Myocyte (in vitro differentiated cells): ENCODE measurements at places on chromosomes 7 and 10. TPM values are rescaled to one million over a fixed set of nuclear protein-coding genes. Genes with fewer than 3 reads are reported as not detected.
A peak's percentile ranks its signal among the peaks of the same experiment; 100 is the strongest.

ITIH2 gene
- total RNA-seq = not detected in 2 replicates

PKD2L1 gene
- total RNA-seq = 0.13 TPM in 1 of 2 replicates, not detected in the other

KLF14 gene
- not detected in 2 replicates for total RNA-seq

CPA1 gene
- 1.3 and 6.5 TPM in 2 replicates for total RNA-seq

NCF1 gene
- not detected in 2 replicates for total RNA-seq

AFAP1L2 gene
- 0.45 and 4.8 TPM in 2 replicates for total RNA-seq

CALHM1 gene
- total RNA-seq = 0.31 TPM in 1 of 2 replicates, not detected in the other

FAM25G gene
- total RNA-seq = not detected in 2 replicates

HECW1 gene
- total RNA-seq = not detected in 2 replicates

BLOC1S2 gene
- 70.5 TPM in 2 replicates for total RNA-seq

CUZD1 gene
- total RNA-seq = 16.7 and 40.3 TPM in 2 replicates

MEIG1 gene
- not detected in 2 replicates for total RNA-seq

DNA sequence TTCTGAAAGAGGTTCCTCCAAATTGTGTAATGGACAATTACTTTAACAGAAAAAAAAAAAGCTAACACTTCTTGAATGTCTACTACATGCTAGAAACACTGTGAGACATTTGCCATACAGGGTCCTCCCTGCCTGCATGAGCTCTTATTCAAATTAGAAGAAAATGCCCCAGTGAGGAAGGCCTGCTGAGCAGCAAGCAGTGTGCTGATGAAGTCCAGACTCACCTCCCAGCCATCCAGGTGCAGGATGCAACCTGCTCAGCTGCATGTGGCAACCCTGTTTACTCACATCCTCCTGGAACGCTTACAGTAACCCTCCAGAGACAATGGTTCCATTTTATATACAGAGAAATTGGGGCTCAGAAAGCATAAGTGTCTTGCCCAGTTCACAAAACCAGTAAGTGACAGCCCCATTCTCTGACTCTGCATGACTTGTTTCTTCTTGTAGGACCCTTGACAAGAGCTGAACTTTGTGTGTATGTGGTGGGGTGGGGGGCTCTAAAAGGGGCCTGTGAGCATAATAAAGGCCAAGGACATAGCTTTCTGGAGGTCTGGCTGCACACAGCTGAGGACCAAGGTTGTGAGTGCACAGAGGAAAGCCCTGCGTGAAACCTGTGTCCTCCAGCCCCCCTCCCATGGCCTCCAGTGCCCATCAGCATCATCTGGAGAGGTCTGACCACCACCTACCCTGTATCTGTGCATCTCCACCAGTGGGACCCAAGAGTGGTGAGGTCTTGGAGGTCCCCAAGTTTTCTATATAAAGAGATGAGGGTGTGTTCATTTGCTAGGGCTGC lies 387.8 kb downstream of the GRID1 start:
- DNase-seq = no peak

- DNase-seq = no peak
These were observed 161.3 kb downstream of the TPK1 start for GRCh38 chr7:144674550-144674949.

DNA sequence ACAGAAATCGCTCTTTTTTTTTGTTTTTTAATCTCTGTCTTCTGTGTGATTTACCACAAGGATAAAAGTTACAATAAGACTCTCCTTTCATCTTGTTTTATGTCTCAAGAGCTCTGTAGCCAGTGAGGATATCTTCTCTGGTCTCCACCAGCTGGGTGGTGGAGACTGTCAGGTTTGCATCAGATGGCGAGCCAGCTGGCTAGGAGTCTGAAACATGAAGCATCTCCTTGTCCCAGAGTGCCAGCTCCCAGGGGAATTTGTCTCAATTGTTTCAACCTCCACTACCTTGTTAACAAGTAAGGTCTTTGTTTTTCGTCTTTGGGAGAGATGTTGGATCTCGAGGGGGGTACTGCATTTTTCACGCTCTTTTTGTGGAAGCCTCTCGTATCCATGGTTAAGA lies 47.3 kb downstream of the FRMPD2 start:
- peak; percentile 7 for DNase-seq

GRCh38 chr7:30310674-30311362 lies 26.4 kb downstream of the ZNRF2 start:
- no peak for DNase-seq

DNA sequence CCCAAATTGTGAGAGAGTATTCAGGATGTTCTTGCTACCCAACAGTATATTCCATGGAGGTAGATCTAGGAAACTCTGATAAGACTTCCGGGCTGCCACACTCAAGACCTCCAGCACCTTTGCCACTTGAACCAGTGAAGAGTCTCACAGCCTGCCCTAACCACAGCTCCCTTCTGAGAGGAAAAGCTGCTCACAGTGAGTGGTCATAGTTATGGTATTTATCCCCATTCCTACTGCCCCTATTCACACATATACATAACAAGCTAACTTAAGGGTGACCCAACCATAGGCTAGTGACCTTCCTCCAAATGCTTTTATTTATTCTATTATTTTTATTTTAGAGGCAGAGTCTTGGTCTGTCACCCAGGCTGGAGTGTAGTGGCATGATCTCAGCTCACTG lies 156.3 kb downstream of the PTEN start:
- no peak for DNase-seq

DNA sequence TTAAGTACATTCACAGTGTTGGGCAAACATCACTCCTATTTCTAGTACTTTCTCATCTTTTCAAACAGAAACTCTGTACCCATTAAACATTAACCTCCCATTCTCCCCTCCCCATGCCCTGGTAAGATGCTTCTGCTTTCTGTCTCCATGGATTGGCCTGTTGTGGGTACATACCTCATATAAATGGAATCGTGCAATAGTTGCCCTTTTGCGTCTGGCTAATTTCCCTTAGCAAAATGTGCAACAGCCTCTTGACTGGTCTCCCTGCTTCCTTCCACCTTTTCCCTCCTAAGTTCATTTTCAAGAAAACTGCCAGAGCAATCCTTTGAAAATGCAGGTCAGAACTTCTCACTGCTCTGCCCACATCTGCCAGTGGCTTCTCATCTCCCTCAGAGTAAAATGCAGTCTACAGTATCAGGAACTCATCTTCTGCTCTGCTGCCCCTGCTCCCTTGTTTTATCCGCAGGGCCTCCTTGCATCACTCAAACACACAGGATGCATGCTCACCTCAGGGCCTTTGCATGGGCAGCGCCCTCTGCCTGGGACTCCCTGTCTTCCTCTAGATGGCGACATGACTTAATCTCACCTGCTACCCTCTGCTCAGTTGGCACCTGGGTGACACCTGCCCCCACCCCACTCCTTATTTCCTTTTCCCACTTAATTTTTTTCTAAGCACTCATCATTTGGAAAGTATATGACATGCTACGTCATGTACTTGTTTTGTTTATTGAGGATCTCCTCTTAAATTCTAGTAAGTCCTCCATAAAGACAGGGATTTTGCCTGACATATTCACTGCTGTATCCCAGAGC lies 44.3 kb upstream of the ECHDC3 start:
- no peak for DNase-seq

GRCh38 chr10:88553116-88553752 lies 29.9 kb downstream of the RNLS start:
- DNase-seq = peak; percentile 84

DNA sequence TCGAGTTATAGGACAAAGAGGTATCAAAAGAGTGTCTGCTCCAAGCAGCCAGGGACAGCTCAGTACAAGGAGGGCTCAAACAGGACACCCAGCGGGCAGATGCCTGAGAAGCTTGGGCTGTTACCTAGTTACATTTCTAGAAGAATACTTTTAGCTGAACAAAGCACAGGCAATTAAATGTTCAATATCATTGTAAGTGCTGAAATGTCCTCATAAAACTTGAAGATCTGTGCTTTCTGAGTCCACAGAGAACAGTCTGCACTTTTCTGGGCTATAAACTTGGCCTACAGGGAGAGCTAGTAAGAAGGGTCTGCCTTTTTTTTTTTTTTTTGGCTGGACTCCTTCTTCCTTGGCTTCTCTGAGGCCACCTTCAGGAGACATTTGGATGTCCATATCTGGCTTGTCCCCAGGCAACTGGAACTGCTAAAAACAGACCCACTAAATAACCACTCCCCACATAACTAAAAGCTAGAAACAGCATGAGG lies 123.2 kb downstream of the SLC16A9 start:
- DNase-seq = peak; percentile 19

GRCh38 chr7:38186593-38187314 lies 8.7 kb downstream of the STARD3NL start:
- peak; percentile 80 for DNase-seq

DNA sequence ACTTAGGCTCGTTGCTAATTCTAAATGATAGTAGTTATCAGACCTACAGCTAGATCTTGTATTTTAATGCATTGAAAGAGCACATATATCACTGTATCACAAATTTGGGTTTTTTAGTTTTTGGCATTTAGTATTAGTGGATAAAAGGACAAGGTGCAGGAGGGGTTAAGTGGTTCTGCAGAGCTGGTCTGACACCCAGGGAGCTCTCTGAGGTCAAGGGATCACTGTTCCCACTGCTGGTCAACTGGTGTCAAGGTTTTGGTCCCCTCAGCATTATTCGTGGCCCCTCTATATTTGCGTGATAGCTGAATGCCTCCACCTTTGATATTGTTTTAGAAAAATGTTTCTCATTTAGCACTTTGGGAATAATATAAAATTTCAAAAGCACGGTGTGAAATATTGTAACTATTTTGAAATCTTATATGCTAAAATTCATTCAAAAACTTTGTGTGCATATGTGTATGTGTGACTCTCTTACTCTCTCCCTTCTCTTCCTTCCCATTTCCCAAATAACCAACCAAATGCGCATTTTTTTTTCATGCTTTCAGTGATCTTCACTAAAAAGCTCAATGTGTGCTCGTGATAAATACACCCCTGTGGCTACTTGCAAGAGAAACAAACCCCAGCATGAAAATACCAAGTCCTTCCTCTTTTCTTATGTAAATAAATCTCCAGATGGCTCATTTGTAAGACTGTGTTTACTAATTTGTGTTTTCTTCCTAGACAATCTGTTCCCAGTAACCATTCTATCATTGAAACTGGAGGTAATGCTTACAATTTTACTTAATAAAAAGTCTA lies 309.2 kb downstream of the FGFR2 start:
- no peak for DNase-seq

DNA sequence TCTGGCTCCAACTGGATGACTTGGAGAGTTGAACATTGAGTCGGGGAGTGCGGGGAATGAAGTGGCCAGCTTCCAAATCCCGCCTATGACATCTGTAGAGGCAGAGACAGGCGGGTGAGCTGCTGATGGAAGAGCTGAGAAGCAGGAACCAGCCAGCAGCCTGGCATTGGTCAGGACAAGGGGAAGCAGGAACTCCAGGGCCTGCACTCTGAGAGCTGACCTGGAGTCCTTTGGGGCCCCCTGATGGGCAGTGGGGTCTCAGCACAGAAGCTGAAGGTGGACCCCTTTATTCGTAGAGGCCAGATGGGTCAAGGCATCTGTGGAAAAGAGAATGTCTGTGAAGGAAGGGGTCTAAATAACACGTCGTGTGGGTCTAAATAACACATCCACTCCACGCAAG lies 57.0 kb downstream of the SEC61G start:
- no peak for DNase-seq

DNA sequence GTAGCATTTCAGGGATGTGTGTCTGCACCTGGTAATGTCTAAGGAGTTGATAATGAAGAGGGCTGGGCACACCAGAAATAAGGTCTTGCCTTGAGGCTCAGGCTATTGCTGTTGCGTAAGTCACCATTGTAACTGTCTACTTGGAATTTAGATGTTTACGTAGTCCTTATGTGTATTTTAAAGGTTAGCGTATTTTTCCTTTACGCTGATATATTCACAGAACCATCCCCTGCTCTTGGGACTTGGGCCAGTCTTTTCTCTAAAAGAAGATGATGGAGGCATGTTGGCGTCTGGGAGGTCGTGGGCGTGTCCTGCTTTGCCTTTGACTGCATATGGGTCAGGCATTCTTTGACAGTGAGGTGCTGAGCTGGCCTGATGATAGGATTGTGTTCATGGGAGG lies 14.7 kb downstream of the WDR37 start:
- no peak for DNase-seq

DNA sequence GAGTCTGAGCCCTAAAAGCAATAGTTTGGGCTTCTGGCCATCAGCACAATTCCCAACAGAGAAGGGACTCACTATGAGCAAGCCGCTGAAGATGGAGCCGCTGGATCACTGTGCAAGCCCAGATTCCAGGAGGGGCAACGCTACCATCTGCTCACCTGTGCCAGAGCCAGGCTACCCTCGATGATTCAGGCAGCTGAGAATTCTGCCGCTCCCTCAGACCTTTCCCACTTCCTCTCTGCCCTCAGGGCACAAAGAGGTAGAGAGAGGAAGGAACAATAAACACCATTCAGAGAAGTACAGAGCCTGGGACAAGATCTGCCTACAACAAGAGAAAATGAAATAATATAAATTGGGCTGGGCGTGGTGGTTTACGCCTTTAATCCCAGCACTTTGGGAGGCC lies 98.1 kb downstream of the MYOF start:
- peak; percentile 76 for DNase-seq

DNA sequence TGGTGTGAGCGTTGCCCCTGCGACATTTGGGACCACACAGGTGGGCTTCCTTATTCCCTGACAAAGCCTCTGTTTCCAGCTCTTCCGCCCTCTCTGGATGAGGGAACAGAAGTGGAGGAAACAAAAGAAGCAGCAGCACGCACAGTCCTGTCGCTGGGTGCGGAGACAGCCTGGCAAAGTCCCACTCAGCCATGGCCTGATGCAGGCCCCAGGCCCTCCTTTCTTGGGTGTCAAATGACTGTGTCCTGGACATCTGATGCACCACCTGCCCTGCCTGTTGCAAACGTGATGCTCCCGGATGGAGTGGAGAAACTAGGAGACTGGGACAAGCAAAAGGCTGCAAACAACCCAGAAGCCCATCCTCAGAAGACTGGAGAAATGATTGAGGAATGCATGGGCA lies 20.7 kb downstream of the ZMIZ2 start:
- no peak for DNase-seq

- no peak for DNase-seq
These were observed 82.8 kb upstream of the FGFR2 start for GRCh38 chr10:121680879-121681655.

DNA sequence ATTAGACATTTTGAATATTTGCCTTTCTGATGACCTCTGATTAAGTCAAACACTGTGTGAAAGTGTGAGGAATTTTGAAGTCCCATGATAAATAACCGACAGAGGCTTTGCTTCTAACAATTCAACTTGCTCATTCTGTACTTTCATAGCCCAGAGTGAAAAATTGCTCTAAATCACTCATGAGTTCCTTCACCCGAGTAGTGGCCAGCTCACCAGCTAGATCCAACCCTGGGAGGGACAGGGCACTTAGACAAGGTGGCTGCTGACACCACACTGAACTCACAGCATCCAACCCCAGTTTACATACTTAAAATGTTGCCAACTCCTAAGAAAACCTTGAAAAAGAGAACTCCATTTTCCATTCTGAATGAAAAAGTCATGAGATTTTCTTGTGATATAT lies 80.0 kb upstream of the LYZL1 start:
- no peak for DNase-seq
